Activated CD4-positive, alpha-beta T cell treated with anti-CD3 and anti-CD28 coated beads for 24 hours (primary cell): ENCODE measurements at places on chromosomes 12 and 14.

DNA sequence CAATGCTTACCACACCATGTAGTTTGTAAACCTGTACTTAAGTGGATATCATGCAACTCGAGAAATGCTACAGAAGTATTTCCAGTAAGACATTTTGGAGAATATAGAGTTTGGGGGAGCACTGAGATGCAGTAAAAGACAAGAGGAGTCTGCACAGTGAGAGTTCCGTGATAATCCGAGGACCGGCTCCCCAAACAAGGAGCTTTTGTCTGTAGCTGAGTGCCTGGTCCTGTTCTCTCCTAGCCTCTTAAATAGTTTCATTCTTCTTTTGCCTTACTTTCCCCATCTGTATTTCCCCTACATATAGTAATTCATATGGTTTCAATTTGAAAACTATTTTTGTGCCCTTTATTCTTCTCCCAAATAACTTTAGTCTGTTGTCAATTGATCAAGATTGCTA is 364.1 kb downstream of the EGLN3 start:
- no peak for DNase-seq

GRCh38 chr14:75952489-75952888 is 29.3 kb downstream of the TGFB3 start:
- DNase-seq, result no peak

DNA sequence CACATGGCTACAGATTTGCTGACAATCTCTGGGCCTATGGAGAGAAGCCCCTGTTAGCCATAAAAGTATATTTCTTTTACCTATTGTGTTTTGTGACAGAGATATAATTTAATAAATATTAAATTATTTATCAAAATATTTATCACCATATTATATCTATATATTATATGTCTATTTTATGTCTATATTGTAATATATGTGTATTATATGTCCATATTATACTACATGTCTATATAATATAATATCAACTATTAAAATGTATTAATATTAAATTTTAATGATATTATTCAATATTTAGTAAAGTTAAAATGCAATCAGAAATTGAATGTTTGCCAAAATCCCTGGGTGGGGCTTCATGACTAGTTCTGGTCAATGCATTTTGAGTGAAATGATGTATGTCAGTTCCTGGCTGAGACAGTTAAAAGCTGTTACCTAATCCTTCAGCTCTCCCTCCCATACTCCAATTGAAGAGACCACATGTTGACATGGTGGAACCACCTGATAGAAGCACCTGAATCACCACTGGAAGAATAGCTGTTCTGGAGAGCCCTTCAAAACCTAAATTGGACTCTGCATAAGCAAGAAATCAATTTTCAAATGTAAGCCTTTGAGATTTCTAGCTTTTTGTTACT is 357.3 kb upstream of the DDHD1 start:
- DNase-seq, result no peak

GRCh38 chr12:89539426-89540223 is 13.8 kb upstream of the POC1B start:
- no peak for DNase-seq

GRCh38 chr14:93821051-93821450 is 32.8 kb upstream of the PRIMA1 start:
- DNase-seq, result no peak

- DNase-seq, result no peak
These were observed 165.1 kb downstream of the GXYLT1 start for GRCh38 chr12:41979574-41979973.

DNA sequence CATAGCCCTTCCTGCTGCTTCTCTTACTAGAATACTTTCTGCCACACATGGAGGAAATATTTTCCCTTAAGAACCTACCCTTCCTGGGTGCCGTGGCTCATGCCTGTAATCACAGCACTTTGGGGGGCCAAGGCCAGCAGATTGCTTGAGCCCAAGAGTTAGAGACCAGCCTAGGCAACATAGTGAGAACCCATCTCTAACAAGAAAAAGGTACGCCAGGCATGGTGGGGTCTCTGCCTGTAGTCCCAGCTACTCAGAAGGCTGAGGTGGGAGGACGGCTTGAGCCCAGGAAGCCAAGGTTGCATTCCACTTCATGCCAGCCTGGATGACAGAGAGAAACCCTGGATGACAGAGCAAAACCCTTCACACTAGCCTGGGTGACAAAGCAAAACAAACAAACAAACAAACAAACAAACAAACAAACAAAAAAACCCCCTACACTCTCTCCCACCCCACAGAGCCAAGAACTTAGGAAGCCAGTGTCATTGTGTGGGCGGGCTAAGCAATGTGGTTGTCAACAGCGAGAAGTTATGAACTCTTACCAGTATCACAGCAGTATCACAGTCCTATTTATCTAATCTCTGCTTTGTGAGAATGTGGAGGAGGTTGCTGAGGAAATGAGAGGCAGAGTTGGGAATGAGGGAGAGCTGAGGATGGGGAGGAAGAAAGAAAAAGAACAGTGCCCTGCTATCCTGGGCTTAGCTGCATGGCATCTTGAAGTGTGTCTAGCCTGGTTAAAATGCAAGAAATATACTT is 53.8 kb upstream of the CLEC14A start:
- DNase-seq, result no peak

- peak; percentile 72 for DNase-seq
These were observed 100.9 kb downstream of the NCOR2 start for GRCh38 chr12:124466216-124467128.

DNA sequence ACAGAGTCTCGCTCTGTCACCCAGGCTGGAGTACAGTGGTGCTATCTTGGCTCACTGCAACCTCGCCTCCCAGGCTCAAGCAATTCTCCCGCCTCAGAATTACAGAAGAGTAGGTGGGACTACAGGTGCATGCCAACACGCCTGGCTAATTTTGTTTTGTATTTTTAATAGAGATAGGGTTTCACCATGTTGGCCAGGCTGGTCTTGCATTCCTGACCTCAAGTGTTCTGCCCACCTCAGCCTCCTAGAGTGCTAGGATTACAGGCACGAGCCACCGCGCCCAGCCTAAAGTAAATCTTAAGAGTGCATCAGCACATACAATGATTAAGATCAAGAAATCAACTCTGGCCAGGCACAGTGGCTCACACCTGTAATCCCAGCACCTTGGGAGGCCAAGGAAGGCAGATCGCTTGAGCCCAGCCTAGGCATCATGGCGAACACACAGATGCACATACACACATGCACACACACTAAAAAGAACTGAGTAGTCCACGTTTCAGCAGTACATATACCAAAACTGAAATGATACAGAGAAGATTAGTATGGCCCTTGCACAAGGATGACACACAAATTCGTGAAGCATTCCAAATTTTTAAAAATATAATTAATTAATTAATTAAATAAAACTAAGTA is 65.0 kb downstream of the HECTD1 start:
- no peak for DNase-seq

- no peak for DNase-seq
These were observed 1888.1 kb upstream of the SEL1L start for GRCh38 chr14:83421711-83422110.

DNA sequence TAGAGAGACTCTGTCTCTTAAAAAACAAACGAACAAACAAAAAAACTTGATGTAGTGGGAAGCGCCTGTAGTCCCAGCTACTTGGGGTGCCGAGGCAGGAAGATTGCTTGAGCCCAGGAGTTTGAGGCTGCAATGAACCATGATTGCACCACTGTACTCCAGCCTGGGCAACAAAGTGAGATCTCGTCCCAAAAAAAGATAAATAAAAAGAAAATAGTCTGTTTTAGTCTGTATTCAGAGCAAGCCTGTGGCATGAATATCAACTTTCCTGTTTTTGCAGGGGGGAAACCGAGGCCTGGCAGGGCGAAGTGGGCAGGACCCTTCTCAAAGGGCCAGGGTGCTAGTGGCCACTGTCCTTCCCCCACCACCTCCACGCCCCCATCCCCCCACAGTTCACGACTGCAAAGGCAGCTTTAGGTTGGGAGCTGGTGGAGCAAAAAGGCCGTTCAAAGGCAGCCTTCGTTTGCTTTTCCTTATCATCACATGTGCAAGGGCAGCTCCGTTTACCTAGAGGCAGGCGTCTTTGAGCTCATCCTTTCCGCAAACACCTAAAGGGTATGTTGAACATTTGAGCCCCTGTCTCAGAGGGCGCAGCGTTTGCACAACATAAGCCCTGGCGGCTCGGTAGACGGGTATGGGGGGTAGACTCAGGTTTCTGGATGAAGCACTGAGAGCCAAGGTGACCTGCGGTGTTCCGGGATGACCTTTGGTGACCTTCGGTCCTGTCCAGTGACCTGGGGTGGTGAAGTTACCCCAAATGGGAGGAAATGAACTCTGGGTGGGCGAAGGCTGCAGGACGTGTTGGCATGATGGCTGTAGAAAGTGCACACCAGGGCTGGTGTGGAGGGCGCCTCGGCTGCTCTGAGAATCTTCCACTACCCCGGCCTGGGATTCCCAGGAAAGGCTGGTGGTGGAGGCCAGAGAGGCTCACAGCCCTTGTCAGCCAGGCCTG is 8.7 kb upstream of the MEG3 start:
- DNase-seq, result no peak

- DNase-seq, result no peak
These were observed at the start of gene BMP4 for GRCh38 chr14:53956427-53957201. TSS of gene BMP4 (minus strand) at chr14:53956825. CDS start at chr14:53952222, 4,603 bp downstream.

- no peak for DNase-seq
These were observed 72.4 kb downstream of the RASSF3 start for GRCh38 chr12:64682572-64683277.

- peak; percentile 27 for DNase-seq
These were observed 768 bp downstream of the CEP170B start for GRCh38 chr14:104865631-104866441.

DNA sequence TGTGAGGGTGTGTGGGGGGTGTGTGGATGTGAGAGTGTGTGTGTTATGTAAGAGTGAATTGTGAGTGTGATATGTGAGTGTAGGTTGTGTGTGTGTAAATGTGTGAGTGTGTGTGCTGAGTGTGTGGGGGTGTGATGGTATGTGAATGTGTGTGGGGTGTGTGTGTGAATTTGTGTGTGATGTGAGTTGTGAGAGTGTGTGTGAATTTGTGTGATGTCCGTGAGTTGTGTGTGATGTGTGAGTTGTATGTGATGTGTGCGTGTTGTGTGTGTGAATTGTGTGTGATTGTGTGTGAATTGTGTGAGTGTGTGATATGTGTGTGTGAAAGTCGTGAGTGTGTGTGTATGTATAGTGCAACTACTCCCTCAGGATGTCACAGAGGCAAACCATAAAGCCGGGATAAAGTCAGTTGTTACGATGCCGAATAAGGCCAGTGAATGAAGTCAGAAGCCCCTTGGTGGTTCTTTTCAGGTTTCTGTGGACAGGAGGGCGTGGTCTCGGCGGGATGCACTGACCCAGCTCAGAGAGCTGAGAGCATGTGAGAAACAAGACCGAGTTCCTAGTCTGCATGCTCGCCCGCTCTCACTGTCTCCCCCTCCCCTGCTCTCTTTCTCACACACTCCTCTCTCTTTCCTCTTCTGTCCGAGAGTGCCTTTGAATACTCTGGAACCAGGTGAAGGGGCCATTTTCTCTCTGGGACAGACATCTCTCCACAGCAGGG is 71.8 kb upstream of the MAX start:
- DNase-seq, result no peak

- DNase-seq, result no peak
These were observed 151.6 kb downstream of the HELB start for GRCh38 chr12:66453844-66454243.

DNA sequence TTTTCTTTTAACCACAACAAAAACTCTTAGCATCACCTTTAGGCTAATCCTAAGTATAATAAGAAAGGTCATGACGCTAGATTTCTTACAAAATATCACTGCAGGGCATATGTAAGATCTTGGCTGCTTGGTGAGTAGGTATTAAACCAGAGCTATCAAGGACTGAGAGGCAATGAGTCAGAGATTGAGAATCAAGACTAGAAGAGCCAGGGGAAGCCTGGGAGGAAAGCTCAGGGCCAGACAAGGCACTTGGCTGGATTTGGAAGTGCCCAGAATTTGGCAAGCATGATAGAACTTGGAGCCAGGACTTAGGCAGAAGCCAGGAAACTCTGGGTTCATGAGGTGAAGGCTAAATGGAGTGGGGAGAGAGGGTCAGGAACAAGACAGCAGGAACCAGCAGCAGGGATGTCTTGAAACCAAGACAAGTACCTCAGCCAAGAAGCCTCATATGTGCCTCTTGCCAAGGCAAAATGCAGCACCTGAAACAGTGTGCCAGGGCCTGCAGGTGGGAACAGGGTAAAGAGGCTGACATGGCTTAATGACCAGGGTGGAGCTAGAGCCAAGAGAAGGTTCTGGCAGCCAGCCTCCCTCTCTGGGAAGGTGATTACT is 49.9 kb downstream of the PTHLH start:
- DNase-seq, result no peak

DNA sequence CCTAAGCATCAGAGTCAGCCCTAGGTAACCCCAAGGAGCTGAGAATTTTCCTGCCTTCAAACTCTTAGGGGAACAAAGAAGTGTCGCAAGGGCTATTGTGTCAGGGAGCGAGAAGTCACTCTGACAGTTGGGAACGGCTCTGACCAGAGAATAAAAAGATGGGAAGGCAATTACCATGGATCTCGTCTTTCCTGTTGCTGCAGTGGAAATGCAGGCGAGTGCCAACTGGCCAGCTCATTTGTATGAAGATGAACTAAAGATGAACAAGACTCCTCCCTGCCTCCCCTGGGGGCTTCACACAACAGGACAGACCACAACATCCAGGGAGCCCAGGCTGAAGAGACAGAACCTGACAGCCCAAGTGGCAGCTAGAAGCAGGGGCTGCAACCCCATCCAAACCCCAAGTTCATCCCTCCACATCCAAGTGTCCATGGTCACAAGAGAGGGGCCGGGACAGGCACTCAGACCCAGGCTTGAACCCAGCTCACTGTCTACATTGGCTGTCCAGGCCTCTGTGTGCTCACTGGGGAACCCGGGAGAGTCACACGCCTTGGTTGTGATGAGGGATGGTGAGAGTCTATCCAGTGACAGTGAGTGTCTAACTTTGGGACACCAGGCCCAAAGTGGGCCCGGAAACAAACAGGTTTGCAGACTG is 322.4 kb downstream of the BCL11B start:
- DNase-seq, result no peak

DNA sequence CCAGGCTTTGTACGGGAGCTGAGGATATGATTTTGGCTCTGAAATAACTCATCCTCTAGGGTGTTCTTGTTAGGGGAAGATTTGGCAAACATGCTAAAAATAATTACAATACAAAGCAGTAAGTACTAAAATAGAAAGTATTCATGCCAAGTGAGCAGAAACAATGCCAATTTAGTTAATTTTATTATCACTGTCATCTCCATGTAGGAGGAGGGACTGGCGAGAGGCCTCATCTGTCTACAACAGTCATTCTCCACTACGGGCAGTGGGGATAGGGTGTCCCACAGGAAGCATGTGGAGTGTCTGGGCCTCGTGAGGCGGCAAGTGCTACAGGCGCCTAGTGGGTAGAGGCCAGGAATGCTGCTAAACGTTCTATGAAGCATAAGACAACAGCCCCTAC is 3.3 kb downstream of the ISM2 start:
- no peak for DNase-seq

DNA sequence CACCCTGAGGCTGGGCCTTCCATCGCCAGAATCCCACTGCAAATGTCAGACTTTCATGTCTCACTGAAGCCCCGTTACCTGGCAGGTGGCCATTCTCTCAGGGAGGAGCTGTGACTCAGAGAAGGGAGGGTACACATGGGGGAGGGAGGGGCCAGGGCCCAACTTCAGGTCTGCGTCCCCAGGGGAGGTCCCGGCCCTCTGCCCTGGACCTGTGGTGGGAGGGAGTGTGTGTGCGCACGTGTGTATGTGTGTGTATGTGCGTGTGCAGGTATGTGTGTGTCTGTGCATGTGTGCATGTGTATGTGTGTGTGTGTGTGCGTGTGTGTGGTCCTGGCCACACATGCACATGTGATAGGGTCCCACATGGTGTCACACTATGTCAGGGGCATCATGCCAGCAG is 50.9 kb downstream of the MVK start:
- no peak for DNase-seq

GRCh38 chr14:93535537-93535936 is 104.8 kb downstream of the UNC79 start:
- no peak for DNase-seq

- DNase-seq, result no peak
These were observed 291.8 kb upstream of the G2E3 start for GRCh38 chr14:30267141-30267540.
